ENCODE measurements at places on chromosomes 2 and 18.

- DNase-seq: no peak
These were observed 79.5 kb downstream of the DGKD start for GRCh38 chr2:233433794-233434193.

GRCh38 chr2:6942848-6943247 is 25.6 kb downstream of the RNF144A start:
- DNase-seq: no peak

DNA sequence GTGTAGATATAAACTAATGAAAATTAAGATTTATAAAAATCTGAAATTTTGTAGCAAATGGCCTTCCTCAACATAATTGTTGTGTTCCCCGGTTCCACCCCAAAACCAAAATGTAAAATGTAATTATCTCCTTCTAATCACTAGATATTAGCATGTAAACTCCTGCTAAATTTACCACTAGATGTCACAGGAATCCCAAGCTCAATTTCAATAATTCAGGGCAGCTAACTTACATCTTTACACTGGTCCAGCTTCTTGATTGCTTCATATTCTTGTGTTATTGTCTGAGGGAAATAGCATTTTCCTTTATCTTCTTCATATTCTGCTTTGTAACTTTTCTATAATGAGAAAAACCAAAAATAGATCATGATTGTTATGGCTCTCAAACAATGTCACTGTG is 42.6 kb downstream of the NEB start:
- DNase-seq: no peak

- no peak for DNase-seq
These were observed 1250.7 kb upstream of the FAM98A start for GRCh38 chr2:34849827-34850226.

DNA sequence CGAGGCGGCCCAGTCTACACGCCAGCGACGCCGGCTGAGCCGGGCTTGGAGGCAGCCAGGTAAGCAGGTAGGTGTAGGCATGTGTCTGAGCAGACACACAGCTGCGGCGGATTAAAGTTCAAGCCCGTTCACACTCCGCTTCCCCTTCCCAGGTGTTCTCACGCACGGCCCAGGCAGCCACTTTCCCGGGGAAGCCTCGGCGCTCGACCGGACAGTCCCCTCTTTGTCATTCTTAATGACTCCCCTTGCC is 367 bp downstream of the TGFA start:
- peak; percentile 11 for DNase-seq

DNA sequence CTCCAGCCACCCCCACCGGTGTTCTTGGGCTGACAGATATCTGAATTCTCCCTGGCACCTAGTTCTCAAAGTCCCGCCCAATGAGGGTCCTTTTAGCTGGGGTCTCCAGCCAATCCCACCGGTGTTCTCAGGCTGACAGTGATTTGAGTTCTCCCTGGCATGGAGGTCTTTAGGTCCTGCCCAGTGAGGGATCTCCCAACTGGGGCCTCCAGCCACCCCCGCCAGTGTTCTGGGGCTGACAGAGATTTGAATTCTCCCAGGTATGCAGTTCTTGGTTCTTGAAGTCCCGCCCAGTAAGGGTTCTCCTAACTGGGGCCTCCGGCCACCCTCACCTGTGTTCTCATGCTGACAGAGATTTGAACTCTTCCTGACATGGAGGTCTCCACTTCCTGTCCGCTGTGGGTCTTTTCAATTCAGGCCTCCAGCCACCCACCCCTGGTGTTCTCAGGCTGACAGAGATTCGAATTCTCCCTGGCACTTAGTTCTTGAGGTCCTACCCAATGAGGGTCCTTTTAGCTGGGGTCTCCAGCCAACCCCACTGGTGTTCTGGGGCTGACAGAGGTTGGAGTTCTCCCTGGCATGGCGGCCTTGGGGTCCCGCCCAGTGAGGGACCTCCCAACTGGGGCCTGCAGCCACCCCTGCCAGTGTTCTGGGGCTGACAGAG is 154.6 kb downstream of the ANKRD36 start:
- peak; percentile 4 for DNase-seq

DNA sequence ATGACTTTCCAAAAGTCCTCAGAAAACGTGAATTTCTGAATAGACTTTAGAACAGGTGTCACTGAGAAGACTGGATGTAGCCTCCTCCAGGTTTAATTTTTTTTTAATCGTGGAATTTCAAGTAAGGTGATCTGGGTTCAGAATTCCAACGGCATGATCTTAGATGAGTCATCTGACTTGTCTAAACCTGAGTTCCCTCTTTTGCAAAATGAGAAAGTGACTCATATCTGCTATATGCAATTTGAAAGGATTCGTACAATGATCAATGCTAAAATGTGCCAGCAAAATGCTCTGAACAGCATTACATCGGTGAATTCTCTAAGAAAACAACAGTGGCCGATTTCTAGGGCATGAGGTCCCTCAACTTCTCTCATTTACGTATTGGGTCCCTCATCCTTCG is 69.1 kb upstream of the ZNF516 start:
- no peak for DNase-seq

DNA sequence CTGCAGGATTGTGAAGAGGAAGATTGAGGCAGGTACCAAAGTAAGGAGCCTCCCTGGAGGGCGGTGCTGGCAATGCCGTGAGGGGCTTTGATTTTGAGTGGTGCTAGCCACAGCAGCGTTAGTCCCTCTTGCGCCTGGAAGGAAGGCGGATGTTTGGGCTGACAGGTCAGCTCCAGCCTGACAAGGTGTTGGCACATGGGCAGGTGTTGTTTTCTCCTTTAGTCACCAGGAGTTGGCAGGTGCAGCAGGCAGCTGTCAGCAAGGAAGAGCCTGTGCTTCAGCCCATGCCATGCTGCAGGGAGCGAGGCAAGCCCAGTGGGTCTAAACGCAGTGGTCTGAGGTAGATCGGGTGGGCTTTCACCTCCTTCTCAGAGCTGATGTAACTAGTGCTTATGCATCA is 8.5 kb downstream of the SEC11C start:
- no peak for DNase-seq

- no peak for DNase-seq
These were observed 135.9 kb downstream of the CYP26B1 start for GRCh38 chr2:72011791-72012190.

- DNase-seq: no peak
These were observed 117.3 kb downstream of the WDSUB1 start for GRCh38 chr2:159169187-159169586.

GRCh38 chr2:172484253-172484652 is 56.9 kb downstream of the ITGA6 start:
- DNase-seq: no peak

GRCh38 chr2:63865159-63865799 is 23.6 kb downstream of the UGP2 start:
- no peak for DNase-seq

DNA sequence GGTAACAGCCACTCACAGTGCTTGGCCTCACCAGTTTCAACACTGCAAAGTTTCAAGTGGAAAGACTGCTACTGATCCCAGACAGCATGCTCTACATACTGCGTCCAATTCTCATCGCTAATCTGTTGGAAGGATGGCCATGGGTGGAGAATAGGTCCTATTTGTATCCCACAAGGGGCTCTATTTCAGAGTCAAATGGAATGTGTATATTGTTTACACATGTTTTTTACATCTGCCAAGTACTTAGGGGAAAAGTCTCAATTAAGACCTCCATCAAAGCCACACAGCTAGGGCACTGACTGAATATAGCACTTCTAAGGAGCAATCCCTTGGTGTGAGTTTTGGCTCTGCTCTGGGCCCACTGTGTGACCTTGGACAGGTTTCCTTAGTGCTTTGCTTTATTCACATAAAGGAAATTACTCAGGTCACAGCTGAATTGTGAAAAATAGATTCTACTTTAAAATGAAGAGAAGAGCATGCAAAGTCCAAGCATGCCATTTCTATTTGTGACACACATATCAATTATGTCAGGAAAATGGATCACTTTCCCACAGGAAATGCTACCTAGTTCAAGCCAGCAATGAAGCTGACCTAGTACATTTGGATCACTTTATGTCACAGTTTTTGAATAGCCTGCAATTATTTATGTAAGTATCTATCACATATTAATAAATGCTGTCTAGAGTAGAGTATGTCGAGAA is 112.9 kb upstream of the STK17B start:
- peak; percentile 19 for DNase-seq

- no peak for DNase-seq
These were observed 120.7 kb downstream of the TMEM18 start for GRCh38 chr2:556485-556884.

GRCh38 chr2:134161170-134161547 is 92.7 kb upstream of the MGAT5 start:
- no peak for DNase-seq

GRCh38 chr2:72048881-72049477 is 98.7 kb downstream of the CYP26B1 start:
- no peak for DNase-seq

DNA sequence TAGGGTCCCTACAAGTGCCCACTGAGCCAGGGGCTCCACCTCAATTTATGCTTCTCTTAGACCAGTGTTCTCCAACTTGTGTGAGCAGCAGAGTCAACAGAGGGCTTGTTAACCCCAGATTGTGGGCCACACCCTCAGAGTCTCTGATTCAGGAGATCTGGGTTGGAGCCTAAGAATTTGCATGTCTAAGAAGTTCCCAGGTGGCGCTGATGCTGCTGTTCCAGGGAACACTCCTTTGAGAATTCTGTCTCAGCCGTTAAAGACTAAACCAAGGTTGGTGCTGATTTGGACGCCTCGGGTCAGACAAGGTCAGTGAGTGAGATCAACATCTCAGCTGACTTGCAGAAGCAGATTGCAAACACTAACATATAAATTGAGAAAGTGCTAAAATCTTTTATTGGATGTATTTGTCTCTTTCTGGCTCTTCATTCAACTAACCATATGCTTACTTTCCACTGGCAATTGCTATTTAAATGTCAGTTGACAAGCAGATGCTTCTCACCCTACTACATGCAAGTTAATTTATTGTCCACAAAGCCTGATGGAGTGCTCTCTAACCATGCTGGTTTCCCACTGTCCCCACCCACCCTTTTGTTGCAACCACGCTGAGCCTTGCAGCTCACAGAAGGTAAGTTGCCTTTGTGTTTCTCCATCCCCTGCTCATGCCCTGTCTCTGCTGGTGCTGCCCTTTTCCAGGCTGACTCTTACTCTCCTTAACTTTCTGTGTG is 31.5 kb downstream of the LYPD1 start:
- DNase-seq: no peak

GRCh38 chr2:151067658-151068369 is 193.8 kb downstream of the RBM43 start:
- DNase-seq: no peak

- DNase-seq: no peak
These were observed 102.9 kb downstream of the ALPK2 start for GRCh38 chr18:58525928-58526424.

- no peak for DNase-seq
These were observed 159.6 kb downstream of the RND3 start for GRCh38 chr2:150327564-150328489.

Measured in tibial nerve (tissue), 4 donors.